Stimulated activated CD8-positive, alpha-beta memory T cell treated with anti-CD3 and anti-CD28 coated beads, Interleukin-2, amount 100 ng/mL, for 48 hours (primary cell): ENCODE measurements at places on chromosomes 5 and 9.

DNA sequence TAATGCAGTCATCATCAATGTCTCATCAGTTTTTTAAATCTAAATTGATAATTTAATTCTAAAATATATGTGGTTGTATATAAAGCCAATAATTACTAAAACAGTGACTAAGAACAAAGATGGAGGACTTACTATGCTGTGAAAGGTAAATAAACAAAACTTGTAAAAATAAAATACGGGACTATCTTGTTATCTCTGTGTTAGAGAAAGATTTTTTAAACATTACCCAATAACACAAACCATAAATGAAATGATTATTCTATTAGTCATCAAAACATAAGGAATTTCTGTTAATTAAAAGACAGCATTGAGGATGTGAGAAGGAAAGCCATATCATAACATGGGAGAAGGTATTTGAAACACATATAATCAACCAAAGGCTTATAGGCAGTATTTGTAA is 226.2 kb upstream of the SMC2 start:
- no peak for DNase-seq

- DNase-seq, result no peak
These were observed 32.2 kb downstream of the TRIO start for GRCh38 chr5:14175381-14175780.

DNA sequence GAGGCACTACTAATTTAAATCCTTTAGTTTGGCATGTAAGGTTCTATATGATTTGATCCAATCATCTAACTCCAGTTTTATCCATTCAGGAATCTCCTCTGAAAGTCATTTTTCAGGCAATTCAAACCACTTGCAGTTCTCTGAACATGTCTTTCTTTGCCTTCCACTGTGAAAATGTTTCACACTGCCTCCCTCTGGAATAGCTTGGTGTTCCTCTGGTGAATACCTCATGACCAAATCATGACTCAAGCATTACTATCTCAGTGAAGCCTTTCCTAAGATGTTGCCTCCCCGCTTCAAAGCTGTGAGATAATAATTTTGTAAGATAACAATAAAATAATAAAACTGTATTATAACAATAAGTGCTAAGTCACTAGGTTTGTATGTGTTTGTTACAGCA is 981.1 kb downstream of the DTWD2 start:
- DNase-seq, result no peak

DNA sequence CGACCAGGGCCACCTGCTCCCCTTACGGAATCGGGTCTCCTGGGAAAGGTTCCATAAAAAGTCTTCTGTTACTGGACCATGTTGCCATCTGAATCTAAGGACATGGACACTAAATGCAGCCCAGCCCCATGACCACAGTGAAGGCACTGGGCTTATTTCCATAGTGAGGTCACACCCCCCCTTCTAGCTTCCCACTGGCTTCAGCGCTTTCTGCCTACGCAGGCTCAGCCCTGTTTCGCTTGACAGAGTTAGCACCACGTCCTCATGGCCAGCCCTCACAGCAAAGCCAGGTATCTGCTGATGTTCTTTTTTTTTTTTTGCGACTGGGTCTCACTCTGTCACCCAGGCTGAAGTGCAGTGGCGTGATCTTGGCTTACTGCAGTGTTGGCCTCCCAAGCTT is 14.1 kb downstream of the UCK1 start:
- DNase-seq, result no peak

DNA sequence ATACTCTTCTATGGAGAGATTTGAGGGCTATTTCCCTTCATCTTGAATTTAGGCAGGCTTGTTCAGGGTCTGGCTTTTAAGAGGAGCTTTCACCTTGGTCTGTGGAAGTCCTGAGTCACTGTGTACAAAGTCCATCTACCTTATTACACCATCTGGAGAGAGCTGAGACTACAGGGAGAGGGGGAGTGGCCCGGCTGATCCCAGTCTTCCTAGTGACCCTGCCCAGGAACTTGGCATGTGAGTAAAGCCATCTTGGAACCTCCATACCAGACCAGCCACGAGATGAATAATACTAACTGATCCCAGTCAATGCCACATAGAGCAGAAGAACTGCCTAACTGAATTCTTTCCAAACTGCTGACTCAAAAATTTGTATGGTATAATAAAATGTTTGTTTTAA is 8.4 kb upstream of the IL6ST start:
- no peak for DNase-seq
